Transverse colon (tissue), 4 donors: ENCODE measurements at places on chromosomes 4 and X. TPM values are rescaled to one million over a fixed set of nuclear protein-coding genes. Genes with fewer than 3 reads are reported as not detected.

DNA sequence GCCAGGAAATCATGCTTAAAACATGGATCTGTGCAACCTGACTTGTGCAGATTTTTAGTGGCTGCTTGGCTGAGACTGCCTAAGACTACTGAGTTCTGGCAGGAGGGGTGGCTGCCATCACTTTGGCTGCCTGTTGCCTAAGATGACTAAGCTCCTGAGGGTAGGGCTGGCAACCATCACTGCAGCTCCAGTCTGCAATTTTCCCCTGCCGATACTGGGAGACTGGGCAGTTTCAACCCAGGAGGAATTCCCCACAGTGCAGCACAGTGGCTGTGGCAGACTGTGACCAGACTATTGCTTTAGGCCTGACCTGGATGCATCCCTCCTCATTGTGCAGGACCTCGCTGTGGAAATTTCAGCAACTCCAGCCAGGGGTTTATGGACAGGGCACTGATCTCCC is 544.9 kb downstream of the ANKRD50 start:
- H3K4me1 ChIP-seq = no peaks in the 10 kb centered on the region
- H3K27ac ChIP-seq = no peak overlapping the region
- H3K36me3 ChIP-seq = no peaks in the 10 kb centered on the region
- H3K4me3 ChIP-seq = no peak overlapping the region
- no peak for DNase-seq

DNA sequence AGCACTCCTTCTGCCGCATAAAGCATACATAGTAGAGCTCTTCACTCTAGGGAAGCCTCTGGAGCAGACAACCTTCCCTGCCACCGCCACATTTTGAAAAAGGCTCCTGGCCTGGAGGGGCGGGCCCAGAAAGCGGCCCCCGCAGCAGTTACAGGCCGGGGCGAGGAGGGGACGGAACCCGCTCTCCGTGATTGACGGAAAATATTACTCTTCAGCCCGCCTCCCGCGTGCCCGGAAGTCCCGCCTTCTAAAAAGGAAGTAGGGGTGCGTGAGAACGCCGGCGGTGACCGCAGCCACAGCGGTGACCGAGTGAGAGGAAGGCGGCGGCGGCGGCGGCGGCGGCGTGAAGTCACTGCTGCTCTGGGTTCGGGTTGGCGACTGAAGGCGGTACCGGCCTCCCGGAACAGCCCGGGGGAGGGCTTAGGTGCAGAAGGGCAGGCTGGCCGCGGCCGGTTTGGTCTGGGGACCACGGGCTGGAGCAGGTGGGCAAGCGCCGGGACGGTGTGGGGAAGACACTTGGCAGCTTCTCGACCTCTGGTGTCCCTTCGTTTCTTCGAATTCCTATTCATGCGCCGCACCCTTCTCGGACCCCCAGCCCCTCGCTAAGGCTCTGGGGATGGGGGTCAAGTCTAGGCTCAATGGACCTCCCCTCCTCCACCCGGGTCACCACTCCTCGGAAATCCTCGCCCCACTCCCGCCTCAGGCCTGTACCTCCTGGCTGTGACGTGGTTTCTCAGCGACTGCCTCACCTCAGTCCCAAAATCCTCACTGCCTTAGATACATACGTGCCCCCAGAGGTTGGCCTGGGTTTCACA is at the start of gene HCCS:
Gene HCCS (plus strand): TSS at position 296 of the 815 bp plus-strand sequence. CDS start 729 bp downstream, outside the sequence.
- peak; percentile 87 for DNase-seq
- H3K27ac ChIP-seq = peak within 1 kb of the TSS; percentile 97
- peak within 1 kb of the TSS; percentile 80 for H3K4me3 ChIP-seq
- peaks cover 4% of the 10 kb centered on the region for H3K36me3 ChIP-seq
- H3K27me3 ChIP-seq = no peaks in the 10 kb centered on the region

- H3K36me3 ChIP-seq = no peaks in the 10 kb centered on the region
- H3K27me3 ChIP-seq = no peaks in the 10 kb centered on the region
- peak overlapping the region; percentile 68 for H3K27ac ChIP-seq
- no peaks in the 10 kb centered on the region for H3K4me1 ChIP-seq
- no peak overlapping the region for H3K4me3 ChIP-seq
- DNase-seq = no peak
Observed at GRCh38 chrX:41026702-41027078, 58.6 kb upstream of the USP9X start.

DNA sequence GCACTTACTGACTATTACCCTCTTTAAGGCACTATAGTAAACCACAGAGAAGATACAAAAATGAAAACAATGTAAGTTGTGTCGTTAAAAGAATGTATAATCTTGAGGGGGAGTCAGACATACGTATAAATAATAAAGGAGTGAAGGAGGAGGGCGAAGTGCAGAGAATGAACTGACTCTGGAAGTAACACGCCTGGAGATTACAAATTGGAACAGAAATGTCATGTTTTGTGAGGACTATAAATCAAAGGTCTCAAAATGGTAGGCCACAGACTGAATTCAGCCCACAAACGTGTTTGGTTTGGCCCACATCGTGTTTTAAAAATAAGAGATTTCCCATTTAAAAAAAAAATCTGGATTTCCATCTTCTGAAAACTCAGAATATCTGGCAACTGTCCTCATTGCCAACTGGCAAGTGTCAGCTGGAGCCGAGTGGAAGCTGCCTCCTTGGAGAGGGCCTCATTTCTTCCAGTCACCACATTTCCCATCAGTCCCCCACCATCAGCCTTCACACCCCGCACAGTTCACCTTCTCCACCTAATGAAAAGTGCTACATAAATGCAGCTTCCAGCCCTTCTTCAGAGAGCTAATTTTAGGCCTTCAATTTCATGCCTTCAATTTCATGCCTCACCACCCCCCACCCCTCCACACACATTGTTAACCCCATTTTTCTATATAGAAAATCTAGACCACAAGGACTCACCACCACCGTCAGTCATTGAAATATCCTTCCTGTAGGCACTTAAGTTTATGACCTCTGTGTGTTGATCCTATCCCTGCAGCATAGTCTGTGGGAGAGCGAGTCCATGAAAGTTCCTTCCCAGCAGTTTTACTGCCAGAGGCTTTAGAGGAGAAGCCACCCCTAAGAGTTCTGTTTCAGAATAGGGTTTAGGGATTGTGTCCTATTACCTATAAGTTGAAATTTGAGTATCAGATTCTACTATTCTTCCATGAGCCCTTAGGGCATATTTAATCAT is 32.0 kb upstream of the COL25A1 start:
- H3K4me1 ChIP-seq = no peaks in the 10 kb centered on the region
- no peak overlapping the region for H3K4me3 ChIP-seq
- no peak for DNase-seq
- H3K36me3 ChIP-seq = no peaks in the 10 kb centered on the region
- no peak overlapping the region for H3K27ac ChIP-seq

Gene UBE2K
- total RNA-seq = 38.9 TPM

Gene RRH
- total RNA-seq = not detected

- H3K27me3 ChIP-seq = no peaks in the 10 kb centered on the region
- no peak overlapping the region for H3K4me3 ChIP-seq
Observed at GRCh38 chr4:95183656-95184408, 364.9 kb downstream of the UNC5C start.

DNA sequence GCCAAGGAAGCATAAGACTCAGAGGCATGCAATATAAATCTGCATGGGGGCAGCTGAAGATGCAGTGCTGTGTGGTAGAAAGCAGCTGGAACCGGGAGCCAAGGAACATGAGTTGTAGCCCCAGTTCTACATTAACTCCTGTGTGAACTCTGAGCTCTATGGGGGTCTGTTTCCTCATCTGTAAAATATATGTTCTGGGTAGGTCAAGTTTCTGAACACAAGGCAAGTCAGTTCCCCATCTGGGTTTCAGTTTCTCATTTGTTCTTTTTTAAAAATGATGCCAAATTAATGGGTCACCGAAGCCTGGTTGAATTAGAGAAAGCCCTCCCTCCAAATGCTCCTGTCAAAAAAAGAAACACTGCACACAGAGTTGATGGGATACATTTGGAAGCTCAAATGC is 24.0 kb downstream of the UNC5C start:
- H3K4me1 ChIP-seq = no peaks in the 10 kb centered on the region
- DNase-seq = no peak
- no peaks in the 10 kb centered on the region for H3K36me3 ChIP-seq
- no peak overlapping the region for H3K27ac ChIP-seq
- no peaks in the 10 kb centered on the region for H3K27me3 ChIP-seq
- no peak overlapping the region for H3K4me3 ChIP-seq

GRCh38 chr4:106334741-106335470 is 18.6 kb downstream of the AIMP1 start:
- H3K36me3 ChIP-seq = peaks cover 52% of the 10 kb centered on the region
- H3K4me3 ChIP-seq = no peak overlapping the region
- no peaks in the 10 kb centered on the region for H3K27me3 ChIP-seq
- DNase-seq = no peak
- no peak overlapping the region for H3K27ac ChIP-seq

Gene BST1
- total RNA-seq = 19.4 TPM

Gene CLTRN
- total RNA-seq = not detected

GRCh38 chr4:47899639-47900038 is 14.7 kb downstream of the NFXL1 start:
- H3K27ac ChIP-seq = no peak overlapping the region
- no peaks in the 10 kb centered on the region for H3K4me1 ChIP-seq
- no peaks in the 10 kb centered on the region for H3K36me3 ChIP-seq
- no peak overlapping the region for H3K4me3 ChIP-seq
- no peak for DNase-seq

GRCh38 chr4:111501946-111502345 is 643.3 kb upstream of the FAM241A start:
- H3K4me3 ChIP-seq = no peak overlapping the region
- H3K36me3 ChIP-seq = no peaks in the 10 kb centered on the region
- no peak overlapping the region for H3K27ac ChIP-seq
- no peaks in the 10 kb centered on the region for H3K4me1 ChIP-seq
- no peak for DNase-seq

DNA sequence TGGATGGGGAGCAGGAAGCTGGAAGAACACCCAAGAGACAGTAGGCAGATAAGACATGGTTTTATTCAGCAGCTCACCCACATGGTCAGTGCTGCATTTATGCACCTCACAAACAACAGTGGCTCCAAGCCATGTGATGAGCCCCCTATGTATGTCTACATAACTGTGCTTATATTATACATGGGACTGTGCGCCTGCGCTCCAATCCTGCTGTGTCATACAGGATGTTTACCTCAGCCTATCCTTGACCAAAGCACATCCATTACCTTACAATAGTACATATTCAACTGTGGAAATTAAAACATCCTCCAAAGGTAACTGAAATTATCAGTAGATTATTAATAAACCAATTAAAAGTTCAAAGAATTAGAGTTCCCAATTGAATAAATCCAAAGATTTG is 44.1 kb upstream of the SGMS2 start:
- H3K4me3 ChIP-seq = no peak overlapping the region
- H3K27ac ChIP-seq = no peak overlapping the region
- H3K27me3 ChIP-seq = no peaks in the 10 kb centered on the region
- H3K36me3 ChIP-seq = no peaks in the 10 kb centered on the region

DNA sequence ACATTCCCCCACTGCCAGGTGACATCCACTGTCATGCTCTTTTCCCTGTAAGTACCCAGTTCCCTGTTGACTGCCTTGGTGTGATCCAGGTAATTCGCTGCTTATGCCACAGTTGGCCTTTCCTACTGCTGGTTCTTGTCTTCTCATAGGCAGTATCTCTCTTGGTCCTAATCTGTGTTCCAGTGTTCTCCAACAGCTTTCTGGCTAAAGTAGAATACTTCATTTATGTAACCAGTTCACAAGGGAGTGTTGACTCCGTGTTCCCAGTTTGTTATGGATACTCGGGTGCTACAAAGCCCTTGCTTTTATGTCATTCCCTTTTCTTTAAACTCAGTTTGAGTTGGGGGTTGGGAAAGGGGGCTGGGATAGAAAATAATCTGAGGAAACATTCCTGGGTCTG is 98.4 kb downstream of the RS1 start:
- H3K36me3 ChIP-seq = no peaks in the 10 kb centered on the region
- no peaks in the 10 kb centered on the region for H3K27me3 ChIP-seq
- H3K4me3 ChIP-seq = no peak overlapping the region
- no peak overlapping the region for H3K27ac ChIP-seq
- DNase-seq = no peak
- H3K4me1 ChIP-seq = no peaks in the 10 kb centered on the region

GRCh38 chrX:68822641-68823410 is 6.0 kb upstream of the EFNB1 start:
- H3K27me3 ChIP-seq = no peaks in the 10 kb centered on the region
- H3K4me1 ChIP-seq = no peaks in the 10 kb centered on the region
- H3K36me3 ChIP-seq = no peaks in the 10 kb centered on the region
- no peak for DNase-seq
- H3K27ac ChIP-seq = no peak overlapping the region

GRCh38 chrX:141185366-141185765 is 8.4 kb upstream of the LDOC1 start:
- H3K4me3 ChIP-seq = no peak overlapping the region
- no peaks in the 10 kb centered on the region for H3K36me3 ChIP-seq
- no peak overlapping the region for H3K27ac ChIP-seq
- no peak for DNase-seq
- no peaks in the 10 kb centered on the region for H3K4me1 ChIP-seq
- H3K27me3 ChIP-seq = no peaks in the 10 kb centered on the region

DNA sequence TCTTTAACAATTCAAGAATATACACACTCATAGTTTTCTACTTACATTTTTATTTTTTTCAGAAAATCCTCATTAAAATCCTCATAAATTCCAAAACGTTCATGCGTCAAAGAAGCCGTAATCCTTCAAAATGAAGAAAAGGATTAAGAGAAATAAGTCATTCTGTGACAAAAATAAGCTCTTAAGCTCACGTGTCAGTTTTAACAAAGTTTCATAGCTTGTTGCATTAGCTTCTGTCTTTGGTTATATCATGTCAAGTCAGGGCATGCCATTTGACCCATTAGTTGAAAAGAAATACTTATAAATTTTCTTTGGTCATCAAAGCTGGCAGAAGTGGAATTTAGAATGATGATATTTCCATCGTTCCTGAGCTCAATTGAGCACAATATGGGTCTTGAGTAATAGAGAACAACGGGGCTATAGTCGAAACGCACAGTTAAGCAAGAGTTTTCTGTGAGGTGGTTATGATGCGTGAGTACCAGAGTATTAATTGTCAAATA is 185.2 kb upstream of the CTSO start:
- H3K27me3 ChIP-seq = no peaks in the 10 kb centered on the region
- no peak overlapping the region for H3K4me3 ChIP-seq
- H3K4me1 ChIP-seq = no peaks in the 10 kb centered on the region
- no peak overlapping the region for H3K27ac ChIP-seq

- no peak for DNase-seq
- H3K36me3 ChIP-seq = no peaks in the 10 kb centered on the region
- no peaks in the 10 kb centered on the region for H3K27me3 ChIP-seq
Observed at GRCh38 chrX:7852166-7852565, 9.2 kb downstream of the VCX start.

Gene HELT
- total RNA-seq = not detected

DNA sequence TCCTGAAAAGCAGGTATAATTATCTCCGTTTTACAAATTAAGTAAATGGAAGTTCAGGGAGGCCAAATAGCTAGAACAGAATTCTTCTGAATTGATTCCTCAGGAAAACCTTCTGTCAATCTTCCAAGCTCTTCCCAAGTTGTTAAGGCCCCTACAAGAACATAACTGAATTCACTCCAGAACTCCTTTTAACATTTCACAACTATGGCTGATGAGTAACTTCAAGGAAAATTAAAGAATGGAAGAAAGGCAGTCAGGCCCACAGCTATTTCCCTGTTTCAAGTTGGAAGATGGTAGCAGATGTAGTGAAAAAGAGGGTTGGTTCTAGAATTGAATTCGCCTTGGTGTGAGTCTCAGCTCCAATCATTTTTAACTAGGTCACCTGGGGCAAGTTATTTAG is 15.9 kb downstream of the SETD7 start:
- H3K4me1 ChIP-seq = peaks cover 8% of the 10 kb centered on the region
- DNase-seq = no peak
- no peaks in the 10 kb centered on the region for H3K36me3 ChIP-seq

Gene PHOX2B
- 0.27 TPM for total RNA-seq

- H3K36me3 ChIP-seq = no peaks in the 10 kb centered on the region
- H3K4me1 ChIP-seq = peaks cover 16% of the 10 kb centered on the region
- no peak overlapping the region for H3K4me3 ChIP-seq
- no peaks in the 10 kb centered on the region for H3K27me3 ChIP-seq
- DNase-seq = peak; percentile 36
Observed at GRCh38 chrX:154484255-154485149, 1.9 kb downstream of the UBL4A start.

Gene GIMD1
- total RNA-seq = not detected
